ENCODE measurements at places on chromosomes 5 and 9.

DNA sequence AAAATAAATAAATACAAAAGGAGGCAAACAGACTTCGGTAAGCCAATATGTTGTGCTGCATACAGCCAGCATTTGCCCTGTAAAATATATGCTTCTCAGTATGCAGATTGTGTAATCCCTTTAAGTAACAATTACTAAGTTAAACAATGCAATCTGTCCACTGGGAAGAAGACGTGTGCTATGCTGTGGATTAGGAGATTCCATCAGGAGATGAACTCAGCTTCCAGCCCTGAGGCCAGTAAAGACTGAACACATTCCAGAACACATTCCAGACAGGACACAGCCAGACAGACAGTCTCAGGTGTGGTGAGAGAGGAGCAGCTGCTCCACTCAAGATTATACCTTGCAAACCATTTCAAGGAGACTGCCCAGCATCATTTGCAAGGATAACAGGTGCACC lies 97.8 kb downstream of the MPDZ start:
- no peak for DNase-seq

DNA sequence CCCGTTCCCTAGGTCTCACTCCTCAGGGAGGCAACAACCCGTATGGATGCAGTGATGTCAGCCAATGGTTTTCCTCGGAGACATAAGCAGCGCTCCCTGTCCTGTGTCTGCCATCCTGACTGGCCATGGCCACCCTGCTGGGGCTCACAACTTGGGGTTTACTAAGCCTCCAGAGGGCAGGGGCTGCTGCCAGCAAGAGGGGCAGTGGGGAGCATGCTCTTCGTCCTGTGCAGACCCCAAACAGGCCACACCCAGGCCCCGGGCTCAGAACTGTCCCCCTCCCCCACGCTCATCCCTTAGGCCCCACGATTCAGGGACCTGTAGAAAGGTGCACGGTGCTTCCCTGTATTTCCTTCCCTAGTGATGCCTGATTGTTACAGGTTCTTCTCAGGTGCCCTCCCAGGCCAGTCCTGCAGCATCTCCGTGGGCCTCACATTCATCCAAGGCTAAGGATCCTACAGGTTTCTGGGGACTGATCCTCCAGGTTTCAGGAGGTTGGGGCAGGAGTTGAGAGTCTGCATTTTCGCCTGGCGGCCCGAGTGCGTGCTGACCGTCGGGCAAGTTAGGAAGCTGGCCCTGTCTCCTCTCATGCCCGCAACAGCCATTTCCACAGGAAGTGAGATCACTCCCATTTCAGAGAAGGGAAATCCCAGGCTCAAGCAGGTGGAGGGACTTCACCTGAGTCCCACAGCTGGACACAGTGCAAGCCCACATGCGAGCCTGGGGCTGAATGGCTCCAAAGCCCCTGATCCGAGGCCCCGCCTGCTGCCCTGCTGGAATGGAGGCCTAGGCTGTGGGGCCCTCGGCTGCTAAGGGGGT lies 217.6 kb downstream of the ROR2 start:
- DNase-seq, result no peak

- DNase-seq, result no peak
Measured at GRCh38 chr5:96855031-96855872, 21.0 kb upstream of the ERAP2 start.

GRCh38 chr9:7811677-7812076 lies 12.1 kb upstream of the DMAC1 start:
- no peak for DNase-seq

- DNase-seq, result no peak
Measured at GRCh38 chr5:180049185-180049548, 22.4 kb downstream of the RNF130 start.

DNA sequence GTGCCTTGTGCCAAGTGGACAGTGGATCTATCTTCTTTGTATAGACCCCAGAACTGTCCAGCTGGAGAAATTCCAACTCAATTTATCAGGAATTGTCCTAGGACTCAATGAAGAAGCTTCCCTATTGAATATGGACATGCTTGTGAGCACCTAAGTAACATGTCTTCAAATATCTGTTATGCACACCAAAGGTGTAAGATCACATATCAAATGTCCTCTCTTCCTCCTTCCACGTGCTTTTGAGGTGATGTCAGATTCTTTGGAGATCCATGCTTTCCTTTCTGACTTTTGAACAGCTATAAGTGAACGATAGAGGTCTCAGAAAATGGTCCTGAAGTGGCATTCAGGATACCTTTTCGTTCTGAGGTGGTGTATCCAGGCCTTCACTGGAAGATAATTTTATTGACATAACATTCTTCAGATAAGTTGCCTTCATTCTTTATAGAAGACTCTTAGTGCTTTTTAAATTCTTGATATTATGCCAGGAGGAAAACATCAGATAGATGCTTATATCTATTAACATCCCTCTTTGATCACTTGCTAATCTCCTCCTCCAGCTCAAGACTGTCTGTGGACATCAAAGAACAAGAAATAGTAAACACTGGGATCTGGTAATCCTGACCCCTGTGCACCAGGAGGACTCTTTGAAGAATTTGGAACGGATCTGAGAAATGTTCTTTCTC lies 246.4 kb downstream of the SMARCA2 start:
- no peak for DNase-seq

DNA sequence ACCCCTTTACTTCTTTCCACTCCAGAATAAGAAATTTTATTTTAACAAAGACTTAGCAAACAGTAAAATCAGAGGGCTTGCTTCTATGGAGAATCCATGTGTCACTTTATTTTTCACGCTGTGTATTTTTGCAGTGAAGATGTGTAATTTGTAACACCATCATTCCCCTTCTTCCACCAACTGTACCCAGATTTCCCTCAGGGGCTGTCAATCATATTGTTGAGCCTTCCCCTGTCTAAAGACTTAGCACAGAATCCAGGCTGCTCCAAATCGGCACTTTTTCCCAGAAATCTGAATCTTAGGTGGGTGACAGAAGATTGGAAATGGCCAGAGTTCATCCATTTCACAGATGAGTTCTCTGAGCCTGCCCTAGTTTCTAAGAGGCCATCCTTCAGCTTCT lies 115.9 kb downstream of the GNAQ start:
- no peak for DNase-seq

- no peak for DNase-seq
Measured at GRCh38 chr5:75571547-75571946, 39.7 kb upstream of the ANKDD1B start.

- DNase-seq, result no peak
Measured at GRCh38 chr9:121596515-121596914, 54.9 kb upstream of the DAB2IP start.

- DNase-seq, result no peak
Measured at GRCh38 chr5:176389135-176390123, 878 bp downstream of the HIGD2A start.

GRCh38 chr5:1278216-1278615 lies 16.7 kb downstream of the TERT start:
- no peak for DNase-seq
